Activated CD8-positive, alpha-beta memory T cell treated with anti-CD3 and anti-CD28 coated beads for 1 hour (primary cell): ENCODE measurements at places on chromosomes 11 and 22.

DNA sequence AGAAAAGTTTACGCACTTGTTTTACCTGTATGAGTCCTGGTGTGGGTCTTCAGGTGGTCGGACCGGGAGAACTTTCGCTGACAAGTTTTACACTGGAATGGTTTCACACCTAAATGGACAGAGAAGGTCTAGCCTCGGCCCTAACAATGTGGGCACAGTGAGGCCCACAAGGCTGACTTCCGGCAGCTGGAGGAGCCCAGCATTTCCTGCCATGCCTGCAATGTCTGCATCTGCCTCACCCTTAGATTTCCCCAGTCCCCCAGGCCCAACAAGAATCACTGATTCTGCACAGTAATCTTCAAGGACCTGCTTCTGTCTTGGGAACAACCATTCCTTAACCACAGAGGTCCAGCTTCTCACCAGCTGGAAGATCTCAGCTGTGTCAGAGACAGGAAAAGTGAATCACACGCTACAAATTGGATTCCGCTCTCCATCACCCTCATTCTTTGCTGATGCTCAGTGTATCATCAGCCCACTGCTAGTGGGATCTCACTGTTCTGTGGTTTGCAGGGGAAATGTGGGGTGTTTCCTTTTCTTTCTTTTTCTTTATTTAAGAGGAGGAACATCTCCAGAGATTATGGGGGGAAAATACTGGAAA is 43.3 kb downstream of the WT1 start:
- DNase-seq: no peak

- DNase-seq: no peak
Observed at GRCh38 chr11:62953811-62954210, 31.0 kb downstream of the SLC22A6 start.

DNA sequence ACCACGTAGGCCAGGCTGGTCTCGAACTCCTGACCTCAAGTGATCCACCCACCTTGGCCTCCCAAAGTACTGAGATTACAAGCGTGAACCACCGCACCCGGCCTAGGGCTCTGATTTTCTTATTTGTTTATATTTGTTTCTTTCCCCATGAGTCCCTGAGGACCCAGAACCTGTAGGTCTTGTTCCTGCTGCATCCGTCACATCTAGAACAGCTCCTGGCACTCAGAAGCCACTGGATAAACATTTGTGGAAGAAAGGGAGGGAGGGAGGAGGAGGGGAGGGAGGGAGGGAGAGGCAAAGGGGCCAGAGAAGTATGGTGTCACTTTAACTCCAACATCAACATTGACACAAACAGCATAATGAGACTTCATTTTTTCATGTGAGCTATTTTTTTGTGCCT is 67.7 kb downstream of the CELSR1 start:
- no peak for DNase-seq

- no peak for DNase-seq
Observed at GRCh38 chr11:128346804-128347203, 240.6 kb downstream of the ETS1 start.

- DNase-seq: no peak
Observed at GRCh38 chr11:2440646-2441045, 3.7 kb downstream of the TRPM5 start.

GRCh38 chr11:95453616-95454171 is 222.7 kb upstream of the SESN3 start:
- no peak for DNase-seq

DNA sequence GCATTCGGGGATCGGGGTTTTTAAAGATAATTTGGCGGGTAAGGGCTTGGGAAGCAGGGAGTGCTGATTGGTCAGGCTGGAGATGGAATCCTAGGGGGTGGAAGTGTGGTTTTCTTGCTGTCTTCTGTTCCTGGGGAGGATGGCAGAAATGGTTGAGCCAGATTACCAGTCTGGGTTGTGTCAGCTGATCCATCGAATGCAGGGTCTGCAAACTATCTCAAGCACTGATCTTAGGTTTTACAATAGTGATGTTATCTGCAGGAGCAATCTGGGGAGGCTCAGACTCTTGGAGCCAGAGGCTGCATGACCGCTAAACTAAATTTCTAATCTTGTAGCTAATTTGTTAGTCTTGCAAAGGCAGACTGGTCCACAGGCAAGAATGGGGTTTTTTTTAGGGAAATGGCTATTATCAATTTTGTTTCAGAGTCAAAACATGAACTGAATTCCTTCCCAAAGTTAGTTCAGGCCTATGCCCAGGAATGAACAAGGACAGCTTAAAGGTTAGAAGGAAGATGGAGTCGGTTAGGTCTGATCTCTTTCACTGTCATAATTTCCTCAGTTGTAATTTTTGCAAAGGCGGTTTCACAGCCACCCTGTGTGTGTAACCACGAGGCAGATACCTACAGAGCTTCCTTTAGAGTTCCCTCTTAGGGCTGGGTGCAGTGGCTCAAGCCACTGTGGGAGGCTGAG is 10.2 kb downstream of the SCGB1A1 start:
- no peak for DNase-seq

GRCh38 chr11:96306933-96307775 is 35.8 kb downstream of the MAML2 start:
- DNase-seq: no peak

GRCh38 chr22:31103111-31103510 is 4.3 kb downstream of the SELENOM start:
- DNase-seq: no peak

- no peak for DNase-seq
Observed at GRCh38 chr11:120778685-120779490, 245.0 kb upstream of the TBCEL start.

DNA sequence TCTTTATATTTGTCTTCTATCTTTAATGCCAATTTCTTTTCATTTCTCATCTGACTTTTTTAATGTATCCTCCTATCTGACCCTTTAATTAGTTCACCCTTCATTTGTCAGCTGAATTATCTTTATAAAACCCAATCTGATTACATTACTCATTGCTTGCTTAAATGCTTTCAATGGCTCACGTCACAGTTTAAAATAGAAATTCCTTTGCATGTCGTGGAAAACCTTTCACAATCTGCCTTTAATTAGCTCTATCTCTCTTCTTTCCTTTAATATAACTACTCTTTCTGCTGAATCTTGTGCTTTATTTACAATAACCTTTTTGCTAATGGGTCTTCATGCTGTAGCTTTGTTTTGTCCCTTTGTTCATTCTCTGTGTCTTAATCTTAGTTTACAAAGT is 125.7 kb downstream of the DYNC2H1 start:
- no peak for DNase-seq

GRCh38 chr11:92380882-92381281 is 156.3 kb downstream of the FAT3 start:
- DNase-seq: no peak

- DNase-seq: no peak
Observed at GRCh38 chr11:12604557-12605153, 69.6 kb upstream of the TEAD1 start.

GRCh38 chr11:125943661-125944349 is 2.0 kb upstream of the VSIG10L2 start:
- no peak for DNase-seq

- DNase-seq: no peak
Observed at GRCh38 chr11:3130269-3131071, 34.6 kb downstream of the OSBPL5 start.

DNA sequence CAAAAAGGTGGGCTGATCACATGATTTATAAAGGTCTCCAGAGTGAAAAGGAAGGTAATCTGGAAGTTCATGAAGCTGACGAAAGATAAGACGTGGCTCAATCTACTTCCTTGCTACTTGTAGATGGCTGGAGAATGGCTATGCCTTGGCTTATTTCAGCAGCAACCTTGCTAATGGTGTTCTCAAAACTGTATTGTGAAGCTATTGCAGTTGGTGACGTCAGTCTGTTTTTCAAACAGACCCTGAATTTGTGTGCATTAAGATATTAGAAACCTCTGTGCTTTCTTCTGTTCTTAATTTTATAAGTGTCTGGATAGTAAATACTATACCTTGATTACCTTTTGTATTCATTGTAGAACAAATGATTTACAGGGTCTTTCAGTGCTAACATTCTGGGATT is 58.3 kb upstream of the C11orf87 start:
- DNase-seq: no peak

DNA sequence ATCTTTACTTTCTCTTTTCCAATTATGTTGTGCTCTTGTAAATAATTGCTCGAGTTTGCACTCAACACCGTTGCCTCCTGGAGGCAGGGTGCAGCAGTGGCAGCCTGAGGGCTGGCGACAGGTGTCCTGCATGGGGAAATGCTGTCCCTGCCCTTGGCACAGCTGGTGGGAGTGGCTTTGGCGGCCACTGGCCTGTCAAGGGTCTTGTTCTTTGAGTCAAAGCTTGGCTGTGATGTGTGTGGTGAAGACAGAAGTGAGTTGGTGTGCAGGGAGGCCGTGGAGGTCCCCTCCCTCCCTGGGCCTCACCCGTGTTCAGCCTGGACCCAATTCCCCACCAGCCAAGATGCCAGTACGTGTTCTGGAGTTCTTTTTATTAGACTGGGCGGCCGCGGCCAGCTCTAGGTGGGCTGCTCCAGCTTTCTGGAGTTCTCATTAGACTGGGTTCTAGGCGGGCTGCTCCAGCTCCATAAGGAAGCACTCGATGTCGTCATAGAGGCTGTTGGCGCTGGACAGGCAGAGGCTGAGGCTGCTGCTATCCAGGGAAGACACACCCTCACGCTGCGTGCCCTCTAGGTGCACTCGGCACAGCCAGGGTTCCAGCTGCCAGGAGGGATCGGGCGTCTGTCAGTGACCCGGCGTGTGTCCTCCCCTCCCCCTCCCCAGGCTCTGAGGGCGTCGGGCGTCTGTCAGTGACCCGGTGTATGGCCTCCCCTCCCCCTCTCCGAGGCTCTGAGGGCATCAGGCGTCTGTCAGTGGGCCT is 3.4 kb downstream of the IRF7 start:
- DNase-seq: no peak

DNA sequence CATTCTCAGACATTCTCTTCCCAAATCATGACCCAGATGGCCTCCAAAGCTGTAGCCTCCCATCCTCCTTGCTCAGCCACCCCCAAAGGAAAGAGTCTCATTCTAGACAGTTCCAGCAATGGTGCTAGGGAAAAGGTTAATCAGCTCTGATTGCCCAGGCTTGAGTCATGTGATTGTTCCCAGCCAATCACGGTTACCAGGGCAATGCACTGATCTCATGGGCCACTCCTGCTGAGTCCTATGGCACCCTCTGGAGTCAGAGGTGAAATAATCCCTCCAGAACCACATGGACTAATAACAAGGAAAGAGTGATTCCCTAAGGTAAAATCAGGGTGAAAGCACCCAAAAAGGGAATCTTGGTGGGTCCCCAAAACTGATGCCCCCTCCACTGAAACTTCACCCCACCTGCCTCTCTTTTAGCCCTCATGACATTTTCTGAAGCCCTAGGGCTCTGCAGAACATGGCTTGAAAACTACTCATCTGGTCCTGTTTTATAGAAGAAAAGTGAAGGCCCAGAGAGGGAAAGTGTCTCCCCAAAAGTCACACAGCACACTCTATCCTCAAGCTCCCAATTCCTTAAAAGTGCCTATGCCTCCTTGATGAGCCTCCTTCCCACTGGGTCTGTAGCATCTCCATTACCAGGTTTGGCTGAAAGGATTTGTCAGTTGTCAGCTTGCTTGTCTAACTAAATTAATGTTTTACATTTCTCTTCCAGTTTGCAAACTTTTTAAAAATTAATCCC is 203.7 kb downstream of the MN1 start:
- DNase-seq: no peak
